ENCODE measurements at places on chromosomes 4 and X.

- DNase-seq: no peak
Measured at GRCh38 chrX:130025256-130025655, 42.8 kb downstream of the BCORL1 start.

- DNase-seq: no peak
Measured at GRCh38 chrX:20254712-20255299, 11.9 kb downstream of the RPS6KA3 start.

DNA sequence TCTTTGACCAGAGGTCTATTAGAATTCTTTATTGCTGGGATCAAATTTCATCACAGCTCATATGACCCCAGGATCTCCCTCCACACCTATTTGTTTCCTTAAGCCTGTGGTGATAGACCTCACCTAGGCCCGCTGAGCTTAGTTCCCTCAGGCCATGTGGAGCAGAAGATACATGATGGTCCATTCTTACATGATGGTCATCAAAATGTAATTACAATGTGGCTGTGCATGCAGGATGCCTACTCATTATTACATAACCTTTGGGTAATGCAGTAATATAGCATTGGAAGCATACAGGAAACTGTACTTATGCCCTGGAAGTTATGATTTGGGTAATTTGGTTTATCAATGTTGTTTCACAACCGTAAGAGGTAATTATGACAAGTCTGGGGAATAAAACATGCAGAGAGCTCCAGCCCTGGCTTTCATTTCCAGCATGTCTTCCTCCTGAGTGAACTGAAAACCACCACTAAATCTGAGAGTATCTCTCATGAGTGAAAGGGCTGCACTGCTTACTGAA, 67.0 kb upstream of the AGA start:
- no peak for DNase-seq

- no peak for DNase-seq
Measured at GRCh38 chrX:13203271-13203670, 116.6 kb downstream of the ATXN3L start.

- no peak for DNase-seq
Measured at GRCh38 chrX:136797787-136798186, 17.1 kb upstream of the ARHGEF6 start.

- no peak for DNase-seq
Measured at GRCh38 chr4:147739239-147739823, 7.4 kb downstream of the ARHGAP10 start.

DNA sequence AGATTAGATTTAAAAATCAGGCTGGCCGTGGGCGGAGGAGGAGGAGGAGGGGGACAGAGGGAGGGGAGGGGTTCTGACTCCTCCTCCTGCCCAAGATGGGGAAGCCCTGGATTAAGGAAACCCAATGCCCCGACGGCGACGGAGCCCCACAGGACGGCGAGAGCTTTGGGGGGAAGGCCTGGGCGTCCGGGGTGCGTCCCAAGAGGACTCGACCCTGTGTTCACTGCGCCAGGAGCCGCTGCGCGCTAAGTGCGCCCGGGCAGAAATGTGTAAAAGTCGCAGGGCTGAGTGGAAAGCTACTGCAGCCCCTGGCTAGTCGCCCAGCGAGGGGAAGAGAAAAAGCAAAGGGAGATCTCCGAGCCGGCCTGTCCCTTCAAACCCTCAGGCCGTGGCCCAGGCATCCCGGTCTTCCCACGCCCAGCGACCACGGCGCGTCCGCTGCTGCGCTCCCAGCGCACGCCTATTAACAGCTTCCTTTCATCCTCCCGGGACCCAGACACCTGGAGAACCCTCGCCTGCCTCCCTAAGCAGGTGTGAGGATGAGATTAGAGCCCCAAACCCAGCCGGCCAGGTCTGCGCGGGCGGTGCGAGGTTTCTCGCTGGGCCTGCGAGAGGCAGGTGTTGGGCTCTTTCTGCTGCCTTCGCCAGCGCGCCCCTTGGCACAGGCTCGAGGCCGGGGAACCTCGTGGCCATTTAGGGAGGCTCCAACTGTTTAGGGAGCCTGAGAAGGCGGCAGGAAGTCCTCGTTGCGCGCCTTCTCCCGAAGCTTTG, 1.4 kb upstream of the RPS6KA3 start:
- DNase-seq: no peak

DNA sequence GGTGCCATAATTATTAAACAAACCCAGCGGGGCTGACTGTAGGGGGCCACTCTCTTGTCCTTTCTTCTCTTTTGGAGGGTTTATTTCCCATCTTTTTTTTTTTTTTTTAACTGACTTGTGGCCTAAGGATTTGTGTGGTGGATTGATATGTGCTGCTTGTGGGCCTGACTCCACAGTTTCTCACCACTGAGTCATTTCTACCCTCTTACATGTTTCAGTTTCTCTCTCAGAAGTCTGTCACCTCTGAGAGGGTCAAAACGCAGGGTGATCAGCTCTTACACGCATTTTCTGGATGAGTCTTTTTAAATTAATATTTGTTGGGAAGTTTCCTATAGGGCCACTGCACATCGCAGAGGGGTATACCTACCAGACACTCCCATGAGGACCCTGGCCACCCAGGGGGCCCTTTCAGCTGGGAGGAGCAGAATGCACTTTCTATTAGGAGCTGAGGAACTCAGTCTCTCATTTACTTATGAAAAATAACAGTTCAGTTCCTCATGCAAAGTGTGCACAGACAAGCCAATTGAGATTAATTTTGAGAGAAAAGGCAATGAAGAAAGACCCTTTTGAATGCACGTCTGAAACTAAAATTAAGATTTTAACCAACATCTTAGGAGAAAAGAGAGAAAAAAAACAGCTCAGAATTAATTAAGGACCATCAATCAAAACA, 407.9 kb downstream of the TECRL start:
- DNase-seq: no peak

GRCh38 chr4:7768736-7769135, 170.9 kb downstream of the AFAP1 start:
- no peak for DNase-seq

- no peak for DNase-seq
Measured at GRCh38 chrX:130179170-130179569, 7.4 kb downstream of the RAB33A start.

DNA sequence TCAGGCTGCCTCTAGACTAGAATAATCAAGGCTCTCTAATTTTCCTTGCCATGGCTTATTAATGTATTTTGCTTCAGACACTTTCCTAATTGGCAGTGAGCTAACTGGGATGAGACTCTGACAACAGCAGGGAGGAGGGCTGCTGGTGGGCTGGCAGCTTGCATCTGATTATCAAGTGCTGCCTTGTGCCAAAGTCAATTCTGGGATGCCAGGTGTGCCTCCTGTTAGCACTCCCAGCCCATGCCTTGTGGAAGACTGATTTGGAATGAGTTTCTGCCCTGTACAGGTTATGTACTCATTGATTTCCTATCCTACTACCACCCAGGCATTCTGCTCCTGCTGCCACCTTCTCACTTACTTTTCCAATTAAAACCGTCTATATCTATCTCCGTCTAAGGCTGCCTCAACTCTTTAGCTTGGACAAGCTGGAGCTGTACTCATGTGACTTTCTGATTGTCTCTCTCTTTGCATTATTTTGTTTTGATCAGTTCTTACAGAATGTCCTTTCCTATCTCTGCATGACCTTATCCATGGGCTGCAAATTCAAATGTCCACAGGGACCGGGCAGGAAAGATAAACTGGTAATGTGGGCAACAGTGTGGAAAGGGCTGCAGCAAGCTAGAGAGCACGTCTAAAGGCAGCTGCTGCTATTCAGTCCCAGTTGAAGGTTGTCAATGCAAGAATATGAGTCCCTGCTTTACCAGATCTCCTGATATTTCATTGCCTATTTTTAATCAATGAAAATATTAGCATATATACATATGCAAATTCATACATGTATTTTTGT, 112.6 kb downstream of the GABRA2 start:
- DNase-seq: no peak

GRCh38 chr4:825971-826330, at the start of gene CPLX1:
TSS of gene CPLX1 (minus strand) at chr4:826129. CDS start at chr4:824522, 1,607 bp downstream.
- no peak for DNase-seq

GRCh38 chrX:147498796-147499195, 412.9 kb upstream of the FMR1 start:
- DNase-seq: no peak

Data from AG09309 (cell line).